ENCODE measurements at places on chromosomes 7 and 10.

- DNase-seq: no peak
These were observed 46.3 kb downstream of the LBX1 start for GRCh38 chr10:101182936-101183335.

GRCh38 chr7:134255814-134256213 lies 60.9 kb downstream of the SLC35B4 start:
- no peak for DNase-seq

GRCh38 chr10:70879207-70879606 lies 9.2 kb downstream of the PCBD1 start:
- DNase-seq: no peak

DNA sequence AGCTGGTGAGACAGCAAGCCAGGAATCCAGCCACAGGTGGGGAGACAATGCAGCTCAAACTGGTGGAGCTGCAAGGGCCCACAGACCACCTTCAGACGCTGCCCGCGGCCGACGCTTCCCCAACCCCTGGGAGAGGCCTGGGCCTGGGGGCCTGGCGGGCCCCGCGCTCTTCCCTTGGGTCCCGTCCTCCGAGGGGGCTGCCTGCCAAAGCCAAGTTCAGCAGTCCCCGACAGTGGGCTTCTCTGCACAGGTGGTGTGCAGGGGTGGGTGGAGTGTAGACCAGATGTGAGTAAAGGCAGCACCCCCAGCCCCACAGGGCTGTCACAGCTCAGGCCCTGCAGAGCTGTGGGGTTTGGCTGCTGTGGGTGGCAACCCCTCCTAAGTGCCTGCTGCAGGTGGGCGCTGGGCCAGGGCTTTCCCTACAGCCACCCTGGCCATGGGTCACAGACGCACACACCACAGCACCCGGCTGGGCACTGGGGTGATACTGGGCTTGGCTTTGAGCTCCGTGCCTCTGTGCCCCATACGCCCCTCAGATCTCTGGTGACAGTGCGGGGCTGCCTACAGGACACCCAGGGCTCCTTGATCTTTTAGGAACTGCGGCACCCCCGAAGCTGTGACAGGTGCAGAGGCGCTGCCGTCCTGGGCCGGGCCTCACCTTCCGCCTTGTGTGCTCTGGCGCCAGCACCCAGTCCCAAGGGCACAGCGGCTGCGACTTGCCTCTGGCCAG lies 20.5 kb downstream of the BNIP3 start:
- no peak for DNase-seq

DNA sequence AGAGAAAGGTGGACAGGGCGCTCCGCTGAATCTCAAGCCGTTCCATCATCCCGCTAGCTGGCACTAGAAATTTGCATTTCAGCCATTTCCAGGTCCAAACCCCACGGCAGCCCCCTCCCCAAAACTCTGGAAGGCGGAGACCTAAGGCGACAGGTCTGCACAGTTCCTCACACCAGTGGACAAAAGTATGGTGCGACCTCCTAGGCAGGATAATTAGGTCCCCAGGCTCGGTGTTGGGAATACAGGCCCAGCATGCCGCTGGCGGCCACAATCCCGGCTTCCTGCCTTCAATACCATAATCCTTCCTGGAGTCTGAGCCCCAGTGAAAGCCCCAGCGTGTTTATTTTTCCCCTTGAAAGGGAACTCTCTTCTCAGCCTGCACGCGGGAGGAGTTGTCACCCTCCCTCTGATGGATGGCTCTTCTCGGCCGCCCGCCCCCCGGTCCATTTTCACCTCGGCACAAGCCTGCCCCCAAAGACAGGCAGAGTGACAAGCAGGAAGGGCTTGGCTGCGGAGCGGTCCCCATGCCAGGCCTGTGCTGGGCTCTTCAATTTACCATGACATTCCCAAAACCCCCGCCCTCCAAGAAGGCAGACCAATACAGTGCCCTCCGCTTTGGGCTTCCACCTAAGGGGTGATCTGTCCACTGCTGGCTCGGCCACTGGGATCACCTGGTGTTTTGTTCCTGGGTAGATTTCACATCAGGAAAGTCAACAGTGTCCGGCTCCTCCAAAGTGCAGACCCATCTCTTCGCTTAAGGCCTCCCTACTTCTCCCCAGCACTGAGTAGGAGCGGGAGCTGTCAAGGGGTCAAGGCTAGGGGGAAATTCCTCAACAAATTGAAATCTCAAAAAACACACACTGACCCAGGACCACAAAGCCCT lies 2.2 kb downstream of the FGFR2 start:
- no peak for DNase-seq

GRCh38 chr7:151242159-151243044 lies 6.1 kb downstream of the SMARCD3 start:
- DNase-seq: no peak

- DNase-seq: no peak
These were observed 625.3 kb downstream of the CNTNAP2 start for GRCh38 chr7:146741911-146742310.

- DNase-seq: no peak
These were observed 854.5 kb downstream of the GRM8 start for GRCh38 chr7:126398285-126398684.

- peak; percentile 78 for DNase-seq
These were observed 160.5 kb upstream of the PRSS58 start for GRCh38 chr7:142418326-142418725.

DNA sequence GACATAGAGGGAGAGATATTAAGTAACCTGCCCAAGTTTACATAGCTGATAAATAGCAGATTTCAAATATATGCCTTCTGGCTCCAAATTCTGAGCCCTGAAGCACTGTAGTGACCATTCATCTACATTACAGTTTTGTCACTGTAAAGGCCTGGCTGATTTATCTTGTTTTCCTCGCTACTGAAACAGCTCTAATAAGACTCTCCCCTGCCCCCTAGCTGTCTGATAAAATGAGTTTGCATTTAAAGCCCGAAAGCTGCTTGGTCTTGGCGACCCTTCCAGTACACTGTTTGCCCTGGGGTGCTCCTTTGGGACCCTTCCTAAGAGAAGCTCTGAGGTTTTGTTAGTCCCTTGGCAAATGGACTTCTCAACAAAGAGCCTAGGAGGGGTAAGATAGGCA lies 59.7 kb upstream of the RAB11FIP2 start:
- DNase-seq: no peak

GRCh38 chr7:69906283-69906995 lies 308.2 kb downstream of the AUTS2 start:
- no peak for DNase-seq

GRCh38 chr7:16803881-16804673 lies 722 bp downstream of the AGR2 start:
- no peak for DNase-seq

DNA sequence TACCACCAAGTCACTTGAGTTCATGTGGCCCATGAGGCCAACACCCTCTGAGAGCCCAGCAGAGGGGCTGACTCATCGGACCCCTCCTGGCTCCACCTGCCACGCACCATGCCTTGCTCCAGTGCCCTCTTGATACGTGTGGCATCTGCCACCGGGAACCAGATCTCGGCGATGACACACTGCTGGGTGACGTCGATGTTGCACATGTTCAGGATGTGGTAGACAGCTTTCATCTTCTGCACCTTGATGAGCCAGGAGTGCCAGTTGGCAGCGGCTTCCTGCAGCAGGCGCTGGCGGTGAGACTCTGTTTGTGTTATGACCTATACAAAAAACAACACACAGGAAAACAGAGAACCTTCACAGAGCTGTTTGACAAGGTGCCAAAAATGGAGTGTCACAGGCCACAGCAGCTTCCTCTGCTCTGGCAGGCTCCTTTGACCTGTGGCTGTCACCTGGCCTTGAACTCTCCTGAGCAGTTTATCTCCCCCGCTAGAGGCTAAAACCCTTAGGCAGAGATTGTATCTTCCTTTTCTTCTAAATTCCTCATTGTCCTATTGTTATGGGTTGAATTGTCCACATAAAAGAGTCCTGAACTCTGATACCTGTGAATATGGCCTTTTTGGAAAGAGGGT lies 45.2 kb upstream of the TMEM213 start:
- DNase-seq: no peak

- no peak for DNase-seq
These were observed 45.0 kb downstream of the ARMH3 start for GRCh38 chr10:102010961-102011360.

DNA sequence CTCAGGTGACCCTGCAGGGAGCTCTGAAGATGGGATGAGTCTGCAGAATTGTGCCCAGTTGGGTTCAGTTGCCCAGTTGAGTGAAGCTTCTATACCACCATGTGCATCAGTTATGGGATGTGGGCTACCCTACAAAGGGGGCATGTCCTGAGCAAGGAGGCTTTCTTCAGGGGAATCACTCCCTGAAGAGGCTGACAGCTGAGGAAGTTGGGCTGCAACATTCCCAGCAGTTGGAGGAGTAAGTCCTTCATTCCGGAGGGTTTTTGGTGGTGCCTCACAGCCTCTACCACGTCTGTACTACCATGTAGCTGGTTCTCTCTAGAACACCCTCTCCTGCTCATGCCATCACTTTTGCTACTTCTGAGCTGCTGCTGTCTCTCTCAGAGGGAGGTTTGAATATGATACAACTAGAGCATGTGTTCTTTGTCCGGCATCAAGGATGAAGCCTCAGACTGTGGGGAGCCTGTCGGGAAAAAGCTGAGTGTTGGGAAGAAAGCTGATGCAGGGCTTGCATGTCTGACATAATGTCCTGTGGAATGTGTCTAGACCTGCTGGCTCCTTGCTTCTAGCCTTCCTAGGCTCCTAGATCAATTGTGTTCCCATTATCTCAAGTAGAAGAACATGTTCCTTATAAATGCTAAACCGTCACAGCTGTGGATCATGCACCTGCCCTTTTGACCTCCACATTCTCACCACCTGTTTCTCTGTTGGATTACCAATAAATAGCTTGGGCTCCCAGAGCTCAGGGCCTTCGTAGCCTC lies 355.8 kb downstream of the CCSER2 start:
- no peak for DNase-seq

GRCh38 chr10:126398924-126399323 lies 10.6 kb upstream of the ADAM12 start:
- no peak for DNase-seq

Data from GF-D8 (cell line).